Psoas muscle (tissue), 8 donors: ENCODE measurements at places on chromosomes 1 and 21. TPM values are rescaled to one million over a fixed set of nuclear protein-coding genes. Genes with fewer than 3 reads are reported as not detected.

Gene LSM10
- total RNA-seq: 102 TPM

Gene ANXA9
- not detected for total RNA-seq

Gene PFDN2
- total RNA-seq: 136 TPM

Gene FAM151A
- not detected for total RNA-seq

Gene TRAF3IP3
- 1.9 TPM for total RNA-seq
